ENCODE measurements at places on chromosomes 3 and 15.
A peak's percentile ranks its signal among the peaks of the same experiment; 100 is the strongest.

DNA sequence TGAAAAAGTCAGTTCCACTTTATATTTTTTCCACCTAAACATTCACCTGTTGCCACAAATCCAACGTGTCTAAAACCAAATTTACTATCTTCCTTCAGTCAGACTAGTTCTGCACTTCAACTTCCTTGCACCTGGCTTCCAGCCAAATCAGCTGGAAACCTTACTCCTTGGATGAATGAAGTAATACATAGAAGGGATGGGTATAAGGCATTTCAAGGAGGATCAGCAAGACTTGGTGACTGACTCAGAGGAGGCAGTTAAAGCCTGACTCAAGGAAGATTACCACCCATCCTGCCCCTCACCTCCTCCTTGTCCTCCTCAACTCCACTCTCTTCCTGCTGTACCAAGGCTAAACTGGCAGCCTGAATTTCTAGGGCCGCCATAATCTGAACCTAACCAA lies 37.1 kb downstream of the QTRT2 start:
- DNase-seq, result peak; percentile 76

DNA sequence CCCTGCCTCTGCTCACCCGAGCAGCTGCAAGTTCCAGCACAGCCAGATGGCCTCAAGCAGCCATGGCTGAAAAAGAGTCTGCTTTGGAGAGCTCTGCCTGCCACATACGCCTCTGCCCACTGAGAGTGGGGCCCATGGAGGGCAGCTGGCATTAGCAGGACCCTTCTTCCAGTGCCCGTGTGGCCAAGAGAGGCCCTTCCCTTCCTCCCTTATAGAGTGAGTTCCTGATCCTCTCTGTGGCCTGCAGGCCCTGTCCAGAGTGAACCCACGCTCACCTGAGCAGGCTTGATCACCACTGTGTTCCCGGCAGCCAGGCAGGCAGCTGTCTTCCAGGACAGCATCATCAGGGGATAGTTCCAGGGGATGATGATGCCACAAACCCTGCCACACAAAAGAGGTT lies 41.4 kb upstream of the SLC41A3 start:
- DNase-seq, result no peak

- DNase-seq, result no peak
These were observed 21.6 kb upstream of the CNBP start for GRCh38 chr3:129205109-129205832.

GRCh38 chr3:14485981-14486380 lies 54.2 kb downstream of the GRIP2 start:
- no peak for DNase-seq

DNA sequence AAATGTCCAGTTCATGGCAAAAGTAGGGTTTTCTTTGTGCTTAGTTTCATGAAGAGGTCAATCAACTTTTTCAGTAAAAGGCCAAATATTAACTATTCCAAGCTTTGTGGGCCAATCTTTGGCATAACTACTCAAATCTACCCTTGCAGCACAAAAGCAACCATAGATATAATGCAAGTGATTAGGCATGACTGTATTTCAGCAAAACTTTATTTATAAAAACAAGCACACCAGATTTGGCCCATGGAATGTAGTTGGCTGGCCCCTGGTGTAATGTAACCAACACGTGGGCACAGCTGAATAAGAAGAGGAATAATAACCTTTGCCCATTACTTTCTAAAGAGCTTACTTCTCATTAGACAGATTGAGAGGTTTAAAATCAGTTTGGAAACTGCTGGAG lies 50.6 kb downstream of the CASR start:
- no peak for DNase-seq

DNA sequence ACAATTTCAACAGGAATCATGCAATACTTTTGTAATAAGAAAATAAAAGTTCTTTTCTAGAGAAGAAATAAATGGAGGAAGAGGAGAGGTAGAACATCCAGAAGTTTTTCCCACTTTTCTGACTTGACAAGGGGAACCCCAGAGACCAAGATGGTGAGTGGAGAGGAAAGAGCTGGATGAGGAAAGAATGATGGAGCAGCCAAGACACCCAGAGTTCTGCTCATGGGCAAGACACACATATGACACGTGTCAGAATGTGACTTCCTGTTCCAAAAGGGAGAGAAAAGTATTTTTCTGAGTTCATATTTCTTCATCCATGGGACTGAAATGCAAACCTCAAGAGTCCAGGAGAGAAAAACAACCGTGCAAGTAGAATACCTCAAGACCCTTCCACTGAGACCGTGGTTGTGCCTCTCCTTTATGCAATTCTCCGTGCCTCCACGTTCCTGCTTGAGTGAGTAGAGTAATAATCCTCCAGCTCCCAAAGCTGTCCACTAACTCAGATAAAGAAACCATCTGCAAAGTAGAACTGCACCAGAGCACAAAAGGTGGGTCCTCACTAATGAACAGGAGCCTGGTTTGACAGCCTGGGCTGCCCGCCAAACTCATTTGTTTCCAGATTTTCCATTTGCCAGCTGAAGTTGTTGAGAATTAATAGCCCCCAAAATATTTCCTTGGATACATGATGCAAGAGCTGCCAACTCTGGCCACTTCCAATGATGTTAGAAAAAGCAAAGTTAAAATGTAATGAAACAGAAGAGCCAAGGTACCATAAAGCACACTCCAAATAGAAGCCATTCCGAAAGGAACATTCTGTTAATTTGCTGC lies 272.6 kb upstream of the IGF1R start:
- DNase-seq, result no peak

Measured in fibroblast of lung (primary cell).